ENCODE measurements at places on chromosomes 3 and 15.

DNA sequence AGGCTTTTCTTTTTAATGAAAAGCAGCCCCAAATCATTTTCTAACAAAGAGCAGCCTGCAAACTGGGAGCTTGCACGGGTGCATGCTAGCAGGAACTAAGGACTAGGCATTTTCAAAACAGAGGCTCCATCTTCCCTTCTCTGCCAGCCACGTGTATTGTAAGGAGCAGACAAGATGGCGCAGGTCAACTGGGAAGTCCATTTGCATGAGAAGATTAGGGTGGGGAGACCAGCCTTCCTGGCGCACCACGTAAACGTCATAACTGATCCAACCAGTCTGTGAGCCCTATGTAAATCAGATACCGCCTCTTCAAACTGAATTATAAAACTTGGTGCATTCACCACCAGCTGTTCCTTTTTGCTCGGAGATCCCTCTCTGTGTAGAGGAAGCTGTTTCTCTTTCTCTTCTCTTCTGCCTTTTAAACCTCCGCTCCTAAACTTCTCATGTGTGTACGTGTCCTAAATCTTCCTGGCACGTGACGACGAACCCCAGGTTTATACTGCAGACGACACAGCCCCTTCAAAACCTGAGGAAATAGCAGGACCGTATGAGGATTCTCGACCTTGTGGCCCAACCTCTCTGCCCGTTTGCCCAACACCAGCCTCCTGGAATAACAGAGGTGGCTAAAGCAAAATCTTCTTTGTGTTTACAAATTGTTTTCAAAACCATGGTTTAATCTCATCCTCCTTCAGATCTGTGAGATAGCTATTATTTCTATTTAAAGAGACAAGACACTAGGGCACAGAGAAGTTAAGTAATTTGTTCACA is 26.4 kb upstream of the SLC30A4 start:
- no peak for DNase-seq

DNA sequence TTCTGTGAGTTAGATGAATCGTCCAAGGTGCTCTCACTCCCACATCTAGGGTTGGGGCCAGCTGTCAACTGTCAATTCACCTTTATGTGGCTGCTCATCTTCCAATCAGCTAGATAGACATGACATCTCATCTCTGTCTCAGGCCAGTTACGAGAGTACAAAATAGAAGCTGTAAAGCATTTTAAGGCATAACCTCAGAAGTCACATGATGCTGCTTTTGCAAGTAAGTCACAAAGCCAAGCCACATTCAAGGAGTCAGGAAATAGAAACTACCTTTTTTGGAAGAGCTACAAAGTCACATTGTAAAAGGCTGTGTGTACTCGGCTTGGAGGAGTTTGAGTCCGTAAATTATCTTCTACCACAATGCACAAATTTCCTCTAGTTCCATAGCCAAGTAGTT is 5.1 kb upstream of the CCR1 start:
- DNase-seq, result no peak

DNA sequence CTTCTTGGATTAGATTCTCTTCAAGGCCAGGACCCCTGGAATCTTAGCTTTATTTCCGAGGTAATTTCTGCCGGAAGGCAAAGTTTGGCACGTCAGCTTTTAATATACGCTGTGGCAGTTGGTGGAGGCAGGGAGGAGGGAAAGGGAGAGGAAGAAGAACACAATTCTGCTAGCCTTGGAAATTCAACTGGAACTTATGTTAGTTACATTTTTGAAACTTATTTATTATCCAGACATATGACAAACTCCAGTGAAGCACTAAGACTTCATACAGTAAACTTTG is 100.1 kb upstream of the TSC22D2 start:
- DNase-seq, result no peak

- no peak for DNase-seq
These were observed 21.8 kb upstream of the PTX3 start for GRCh38 chr3:157414861-157415260.

DNA sequence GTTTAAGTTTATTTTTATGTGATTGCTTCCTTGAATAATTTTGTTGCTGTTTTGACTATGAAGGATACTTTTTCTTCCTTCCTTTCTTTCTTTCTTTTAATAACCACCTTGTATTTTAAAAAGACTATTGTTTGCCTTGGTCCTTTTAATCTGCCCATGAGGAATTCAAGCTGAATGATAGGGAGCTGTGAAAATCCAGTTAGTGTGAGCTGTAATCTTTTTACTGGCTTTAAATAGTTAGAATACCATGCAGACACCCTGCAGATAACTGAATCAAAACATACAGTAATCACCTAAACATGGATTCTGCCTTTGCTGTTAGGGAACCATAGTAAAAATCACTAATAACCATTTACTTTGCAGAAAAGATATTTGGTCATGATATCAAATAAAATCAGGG is 110.7 kb downstream of the RSRC1 start:
- DNase-seq, result no peak

DNA sequence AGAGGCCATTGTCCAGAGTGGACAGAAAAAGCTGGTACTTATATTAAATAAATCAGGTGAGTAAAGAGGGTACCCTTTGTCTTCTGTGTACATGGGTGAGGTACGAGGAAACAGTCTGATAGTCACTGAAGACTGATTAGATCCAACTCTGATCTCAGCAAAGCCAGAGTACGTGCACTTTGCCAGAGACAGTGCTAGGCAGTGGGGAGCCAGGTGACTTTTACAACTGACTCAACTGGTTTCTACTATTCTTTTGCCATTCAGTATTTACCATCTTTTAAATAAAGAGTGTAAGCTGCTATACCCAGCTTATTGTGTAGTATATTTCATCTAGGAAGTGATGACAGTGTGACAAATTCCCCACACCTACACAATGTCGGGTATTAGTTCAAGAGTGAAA is 3.3 kb downstream of the GNL3 start:
- no peak for DNase-seq

- DNase-seq, result no peak
These were observed 126.2 kb upstream of the ATP10A start for GRCh38 chr15:25989327-25989726.

DNA sequence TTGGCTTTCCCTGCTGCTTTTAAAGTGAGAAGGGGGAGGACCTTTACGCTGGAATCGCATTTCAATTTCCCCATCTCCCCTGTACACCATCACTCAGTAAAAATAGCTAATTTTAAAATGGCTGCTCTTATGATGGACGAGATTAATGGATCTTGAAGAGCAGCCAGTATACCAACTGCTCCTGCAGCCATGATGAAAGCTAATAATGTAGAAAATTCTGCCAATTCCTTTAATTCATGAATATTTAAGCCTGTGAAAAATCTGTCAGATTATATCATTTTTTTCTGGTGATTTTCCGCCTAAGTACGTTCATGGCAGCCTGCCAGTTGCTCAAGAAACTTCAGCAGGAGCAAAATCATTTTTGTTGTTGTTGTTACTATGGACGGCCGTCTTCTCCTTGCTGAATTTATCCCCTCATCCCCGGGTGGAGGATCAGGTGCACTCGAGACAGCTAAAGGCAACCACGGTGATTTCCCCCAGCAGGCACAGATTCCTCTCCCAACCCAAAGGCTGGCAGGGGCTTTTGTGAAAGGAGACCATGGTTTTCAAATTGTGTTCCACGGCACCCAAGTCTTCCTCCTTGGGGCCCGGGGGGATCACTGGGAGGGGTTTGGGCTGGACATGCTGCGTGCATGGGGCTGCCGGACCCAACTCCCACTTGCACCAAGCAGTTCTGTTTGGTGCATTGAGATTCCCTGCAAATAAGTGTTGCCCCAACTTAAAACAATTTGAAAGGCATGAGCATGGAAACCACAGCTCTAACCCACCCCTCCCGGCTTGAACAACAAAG is 289.6 kb downstream of the UACA start:
- DNase-seq, result no peak

DNA sequence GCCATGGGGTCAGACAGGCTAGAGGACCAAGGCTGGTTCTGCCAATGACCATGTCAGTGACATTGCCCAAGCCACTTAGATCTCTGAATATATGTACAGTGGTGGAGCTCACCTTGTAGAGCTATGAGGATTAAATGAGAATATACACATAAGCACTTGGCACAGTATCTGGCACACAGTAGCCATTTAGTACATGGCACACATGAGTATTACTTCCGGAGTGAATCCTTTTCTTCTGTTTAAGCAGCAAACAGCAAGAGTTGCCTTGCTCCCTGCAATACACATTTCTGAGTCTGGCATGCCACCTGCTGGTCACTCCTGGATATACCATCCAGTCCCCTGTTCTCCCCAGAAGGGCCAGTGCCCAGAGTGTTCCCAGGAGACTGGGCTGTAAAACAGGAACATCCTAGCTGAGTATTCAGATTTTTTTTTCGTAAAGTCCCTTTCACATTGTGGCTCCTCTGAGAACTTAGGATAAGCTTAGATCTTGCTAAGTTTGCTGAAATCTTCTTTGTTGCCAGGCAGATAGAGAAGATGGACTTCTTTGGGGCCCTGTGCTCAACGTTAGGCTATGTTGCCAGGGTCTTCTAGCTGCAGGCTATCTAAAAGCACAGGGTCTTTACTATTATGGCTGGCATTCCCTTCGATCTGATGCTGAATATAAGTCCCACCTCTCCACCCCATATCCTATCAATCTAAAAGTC is 203.4 kb downstream of the ADAMTS9 start:
- peak; percentile 88 for DNase-seq

- DNase-seq, result no peak
These were observed 326.6 kb downstream of the NR2F2 start for GRCh38 chr15:96657096-96657495.

GRCh38 chr15:39627451-39628143 is 46.7 kb downstream of the THBS1 start:
- no peak for DNase-seq

DNA sequence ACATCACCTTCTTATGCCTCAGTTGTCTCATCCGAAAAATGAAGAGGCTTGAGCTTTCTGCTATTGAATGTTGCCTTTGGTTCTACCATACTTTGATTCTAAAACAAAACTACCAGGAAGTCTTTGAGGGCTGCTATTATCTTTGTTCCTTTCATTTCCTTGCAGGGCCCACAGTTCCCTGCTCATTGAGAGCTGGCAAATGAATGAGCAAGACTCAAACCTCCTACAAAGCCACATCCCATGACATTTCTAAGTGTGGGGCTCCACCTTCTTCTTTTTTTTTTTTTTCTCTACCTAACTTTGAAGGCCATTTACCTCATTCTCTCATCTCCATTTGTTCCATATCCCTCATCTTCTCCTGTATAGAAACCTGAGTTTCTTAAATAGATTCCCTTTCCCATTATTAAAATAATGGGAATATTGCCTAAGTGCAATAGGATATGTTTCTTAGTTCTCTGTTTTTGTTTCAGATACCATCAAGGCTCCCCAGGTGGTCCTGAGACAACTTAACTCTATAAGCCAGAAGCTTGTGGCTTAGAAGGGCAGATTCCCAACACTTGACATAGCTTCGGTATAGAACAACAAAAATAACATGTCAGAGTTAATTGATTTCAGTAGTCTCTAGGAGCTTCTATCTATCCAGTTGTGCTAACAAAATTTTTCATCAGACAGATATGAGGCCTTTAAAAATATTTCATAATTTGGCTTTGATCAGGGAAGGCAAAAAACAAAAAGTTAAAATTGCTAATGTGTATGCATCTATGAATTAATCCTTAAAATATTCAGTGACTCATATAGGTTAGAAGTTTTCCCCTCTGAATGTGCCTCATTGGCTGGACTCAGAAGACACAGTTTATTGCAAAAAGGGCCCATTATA is 951.6 kb downstream of the TUSC7 start:
- DNase-seq, result no peak

DNA sequence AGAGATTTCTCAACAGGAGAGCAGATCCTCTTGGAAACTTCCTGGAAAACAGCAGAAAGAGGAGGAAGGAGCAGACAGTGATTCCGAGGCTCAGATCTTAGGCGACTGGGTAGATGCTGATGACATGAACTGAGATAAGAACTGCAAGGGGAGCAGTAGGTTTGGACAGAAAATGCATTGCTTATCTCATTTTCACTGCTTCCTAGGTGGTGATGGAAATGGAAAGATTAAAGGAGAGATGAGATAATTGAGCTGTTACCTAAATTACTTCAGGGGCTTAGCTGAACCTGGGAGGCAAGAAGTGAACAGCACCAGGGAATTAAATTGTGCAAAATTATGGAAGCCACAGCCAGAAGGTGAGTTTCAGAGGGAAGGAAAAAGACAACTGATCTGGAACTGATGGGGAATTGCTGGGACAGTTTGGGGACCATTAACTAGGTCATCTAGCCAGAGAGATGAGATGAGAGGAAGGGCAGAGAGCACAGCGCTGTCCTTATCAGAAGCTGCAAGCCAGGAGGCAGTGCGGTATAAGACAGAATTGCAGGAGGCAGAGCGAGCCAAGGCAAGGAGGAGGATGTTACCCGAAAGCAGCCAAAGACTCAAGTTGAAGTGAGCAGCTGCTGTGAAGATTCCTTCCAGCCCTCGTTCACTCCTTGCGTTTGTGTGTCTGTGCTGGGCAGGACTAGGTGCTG is 140.4 kb downstream of the SRGAP3 start:
- DNase-seq, result no peak

DNA sequence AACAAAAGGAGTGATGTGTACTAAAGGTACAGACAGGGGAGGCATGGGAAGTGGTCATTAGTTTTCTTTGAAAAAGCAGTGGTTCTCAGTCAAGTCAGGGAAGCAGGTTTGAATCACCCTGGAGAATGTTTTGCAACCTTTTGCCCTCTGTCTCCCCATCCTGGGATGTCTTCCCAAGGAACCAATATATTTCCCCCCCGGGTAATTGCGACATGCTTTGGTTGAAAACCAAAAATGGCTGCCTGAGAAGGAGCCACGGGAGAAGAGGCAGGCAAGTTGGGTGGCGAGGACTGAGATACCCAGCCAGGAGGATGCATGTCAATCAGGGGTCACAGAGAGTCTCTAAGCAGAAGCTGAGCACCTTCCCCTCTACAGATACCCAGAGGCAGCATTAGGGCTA is 20.2 kb upstream of the PPP1R2 start:
- no peak for DNase-seq

DNA sequence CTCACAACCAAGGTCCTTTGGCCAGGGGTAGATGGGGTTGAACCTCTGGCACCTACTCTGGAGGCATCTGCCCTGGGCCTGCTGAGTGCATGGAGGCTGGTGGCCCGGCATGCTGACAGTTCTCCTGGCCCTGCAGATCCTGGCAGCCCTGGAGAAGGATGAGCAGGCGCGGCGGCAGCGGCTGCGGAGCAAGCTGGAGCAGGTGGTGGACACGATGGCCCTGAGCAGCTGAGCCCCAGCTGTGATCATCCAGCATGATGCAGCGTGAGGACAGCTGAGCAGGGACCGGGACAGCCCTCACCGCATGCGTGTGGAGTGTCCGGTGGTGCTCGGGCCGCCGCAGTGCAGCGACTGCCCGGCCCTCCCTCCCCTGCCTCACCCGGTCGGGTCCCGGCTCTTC is 50.9 kb downstream of the PLXNA1 start:
- no peak for DNase-seq

- no peak for DNase-seq
These were observed 111.9 kb downstream of the RAP2B start for GRCh38 chr3:153273767-153274435.

GRCh38 chr15:69786136-69786701 is 311.5 kb downstream of the TLE3 start:
- DNase-seq, result no peak

GRCh38 chr15:82540055-82540983 is at the start of gene RPS17:
RPS17 (minus strand) TSS chr15:82540457; CDS start chr15:82540428, 29 bp downstream.
- peak; percentile 77 for DNase-seq

GRCh38 chr15:42730135-42730534 is 6.8 kb downstream of the CDAN1 start:
- no peak for DNase-seq

All from iPS DF 6.9 (cell line).